ENCODE measurements at places on chromosomes 13 and 19. TPM values are rescaled to one million over a fixed set of nuclear protein-coding genes. Genes with fewer than 3 reads are reported as not detected.

The TMEM255B gene
- total RNA-seq, result 0.31 TPM

The TEX26 gene
- total RNA-seq, result not detected

The EPSTI1 gene
- 1.3 TPM for total RNA-seq

The IGSF23 gene
- total RNA-seq, result not detected

The ETV2 gene
- total RNA-seq, result 0.94 TPM

All from parietal lobe (tissue), 2 donors.